ENCODE measurements at places on chromosomes 5 and 9. TPM values are rescaled to one million over a fixed set of nuclear protein-coding genes. Genes with fewer than 3 reads are reported as not detected.
A peak's percentile ranks its signal among the peaks of the same experiment; 100 is the strongest.

DNA sequence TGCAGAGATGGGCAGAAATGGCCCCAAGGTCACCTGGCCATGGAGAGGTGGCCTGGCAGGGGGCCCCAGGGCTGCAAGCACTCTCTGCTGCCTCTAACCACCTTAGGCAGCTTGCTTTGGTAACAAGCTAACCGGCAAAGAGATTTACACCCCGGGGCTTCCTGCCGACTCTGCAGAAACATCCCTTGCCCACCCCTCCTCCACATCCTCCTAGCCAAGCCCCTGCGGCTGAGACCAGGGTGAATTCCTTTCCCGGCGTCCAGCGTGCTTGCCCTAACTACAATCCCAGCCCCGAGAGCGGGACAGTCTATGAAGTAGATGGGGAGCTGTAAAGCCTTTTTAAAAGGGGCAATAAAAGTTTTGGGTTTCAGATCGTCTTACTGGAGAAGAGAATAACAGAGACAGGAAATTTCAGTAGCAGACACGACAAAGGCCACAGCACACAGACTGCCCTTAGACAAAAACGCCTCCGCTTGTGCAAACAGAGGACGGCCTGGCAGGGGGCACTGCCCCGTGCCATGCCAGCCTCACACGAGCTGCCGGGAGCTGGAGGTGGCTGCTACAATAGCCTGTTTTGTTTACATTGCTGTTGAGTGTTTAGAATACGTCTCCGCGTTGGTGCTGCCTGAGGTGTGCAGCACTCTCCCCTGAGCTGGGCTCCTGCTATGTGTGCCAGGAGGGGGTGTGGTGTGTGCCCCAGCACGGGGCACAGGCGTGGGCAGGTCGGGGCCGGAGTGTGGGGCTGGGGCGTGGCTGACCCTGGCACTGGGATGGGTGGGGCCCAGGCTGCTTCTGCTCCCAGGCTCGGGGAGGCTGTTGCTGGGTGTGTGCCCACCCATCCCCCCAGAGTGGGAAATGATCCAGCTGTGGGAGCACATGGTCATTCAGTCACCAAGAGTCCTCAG, 15.3 kb downstream of the MYMK start:
- peak; percentile 83 for DNase-seq

GRCh38 chr9:88578121-88579049, 43.4 kb downstream of the NXNL2 start:
- peak; percentile 92 for DNase-seq

DNA sequence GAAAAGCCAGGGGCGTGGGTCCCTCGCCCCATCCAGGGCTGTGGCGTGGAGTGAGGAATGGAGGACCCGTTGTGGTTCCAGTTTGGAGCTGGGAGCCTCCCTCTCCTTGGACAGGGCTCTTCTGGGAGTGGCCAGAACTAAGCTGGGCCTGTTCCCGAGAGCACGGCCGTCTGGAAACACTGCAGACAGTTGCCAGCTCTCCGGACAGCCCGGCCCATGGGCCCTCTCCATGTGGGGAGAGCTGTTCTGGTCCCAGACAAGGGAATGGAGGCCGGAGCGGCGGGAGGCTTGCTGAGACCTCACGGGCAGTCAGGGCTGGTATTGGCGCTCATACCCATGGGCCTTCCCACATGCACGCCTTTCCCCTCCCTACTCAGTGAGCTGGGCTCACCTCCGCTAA, 45.2 kb upstream of the FCN2 start:
- DNase-seq: no peak

DNA sequence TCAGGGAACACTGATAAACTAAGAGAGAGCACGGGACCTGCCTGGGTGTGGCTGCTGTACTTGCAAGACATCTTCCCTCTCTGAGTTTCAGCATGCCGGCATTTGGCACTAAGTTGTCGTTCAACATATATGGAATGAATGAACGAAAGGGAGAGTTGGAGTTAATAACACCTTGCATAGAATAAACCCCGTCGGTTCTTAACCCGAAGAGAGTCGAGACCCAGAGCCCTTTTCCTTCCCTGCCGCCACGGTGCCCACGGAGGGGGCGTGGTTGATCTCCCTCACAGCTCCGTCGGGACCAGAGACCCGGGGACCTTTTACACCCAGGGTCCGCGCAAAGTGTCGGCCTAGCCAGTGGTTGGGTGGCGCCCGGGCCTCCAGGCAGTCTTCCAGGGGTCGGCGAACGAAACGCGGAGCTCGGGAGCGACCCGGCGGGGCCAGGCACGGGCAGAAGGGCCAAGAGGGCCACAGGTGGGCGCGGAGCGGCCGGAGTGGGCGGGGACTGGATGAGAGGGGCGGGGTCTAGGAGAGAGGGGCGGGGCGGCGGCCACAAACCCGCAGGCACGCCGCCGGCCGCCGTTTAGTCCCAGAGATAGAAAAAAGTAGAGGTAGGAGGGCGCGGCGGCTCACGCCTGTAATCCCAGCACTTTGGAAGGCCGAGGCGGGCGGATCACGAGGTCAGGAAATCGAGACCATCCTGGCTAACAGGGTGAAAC, 735 bp upstream of the RPL26L1 start:
- peak; percentile 71 for DNase-seq

DNA sequence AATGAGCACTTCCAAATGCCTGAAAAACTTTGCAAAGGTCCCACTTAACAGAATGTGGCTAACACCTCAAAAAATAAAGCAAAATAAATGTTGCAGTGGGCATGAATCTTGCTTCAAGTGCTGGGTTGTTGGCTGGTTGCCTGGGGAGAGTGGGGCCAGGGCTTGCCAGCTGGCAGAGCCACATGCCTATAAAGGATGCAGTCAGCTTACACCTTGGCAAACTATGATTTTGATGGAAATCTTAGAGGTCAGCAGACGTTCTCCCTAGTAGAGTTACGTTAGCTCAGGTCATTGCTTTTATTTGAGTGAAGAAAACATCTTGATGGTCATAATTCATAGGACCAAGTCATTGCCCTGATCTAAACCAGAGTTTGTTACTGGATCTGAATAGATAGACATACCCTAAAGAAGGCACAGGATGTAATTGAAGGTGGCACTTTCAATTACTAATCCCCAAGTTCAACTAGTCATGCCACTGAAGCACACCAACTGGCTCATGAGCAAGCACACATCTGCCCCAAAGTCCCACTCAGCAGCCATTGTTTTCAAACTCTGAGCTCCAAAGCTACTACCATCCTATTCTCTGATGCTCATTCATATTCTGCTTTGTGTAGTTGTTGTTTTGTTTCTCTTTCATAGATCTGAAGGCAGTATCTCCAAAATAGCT, 51.2 kb upstream of the ZSWIM6 start:
- peak; percentile 14 for DNase-seq

Gene GGTA1
- 11.0 TPM for total RNA-seq

DNA sequence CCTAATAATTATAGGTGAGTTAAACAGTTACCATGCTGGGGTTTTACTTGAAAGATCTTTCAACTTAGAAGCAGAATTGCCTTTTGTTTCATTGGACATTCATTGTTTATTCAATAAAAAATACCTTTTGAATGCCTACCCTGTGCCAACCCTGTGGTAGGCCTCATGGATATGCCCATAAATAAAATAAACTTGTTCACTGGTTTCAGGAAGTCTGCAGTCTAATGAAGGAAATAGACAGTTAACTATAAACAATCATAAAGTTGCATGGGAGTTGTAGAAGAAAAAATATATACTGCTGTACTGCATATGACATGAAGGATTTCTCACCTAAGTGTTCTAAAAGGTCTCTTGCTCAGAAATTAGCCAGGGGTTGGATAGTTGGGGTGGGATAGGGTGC, 5.3 kb upstream of the GPR21 start:
- no peak for DNase-seq

DNA sequence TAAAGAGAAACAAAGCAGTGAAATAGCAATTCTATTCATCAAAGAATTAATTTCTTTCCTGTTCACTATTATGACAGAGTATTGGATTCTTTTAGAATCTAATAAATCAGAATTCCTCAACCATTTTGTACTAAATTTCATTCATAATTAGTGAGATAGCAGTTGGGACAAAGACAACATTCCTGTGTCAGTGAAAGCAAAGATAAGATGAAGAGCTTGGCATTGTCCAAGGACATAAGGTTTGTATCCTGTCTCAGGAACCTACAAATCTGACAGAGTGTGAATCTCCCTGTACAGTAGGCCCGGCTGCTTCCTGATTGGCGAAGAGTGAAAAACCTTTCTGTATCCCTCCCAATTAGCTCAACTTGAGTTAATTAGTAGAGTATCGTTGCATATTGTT, 349.1 kb downstream of the ISL1 start:
- DNase-seq: no peak

DNA sequence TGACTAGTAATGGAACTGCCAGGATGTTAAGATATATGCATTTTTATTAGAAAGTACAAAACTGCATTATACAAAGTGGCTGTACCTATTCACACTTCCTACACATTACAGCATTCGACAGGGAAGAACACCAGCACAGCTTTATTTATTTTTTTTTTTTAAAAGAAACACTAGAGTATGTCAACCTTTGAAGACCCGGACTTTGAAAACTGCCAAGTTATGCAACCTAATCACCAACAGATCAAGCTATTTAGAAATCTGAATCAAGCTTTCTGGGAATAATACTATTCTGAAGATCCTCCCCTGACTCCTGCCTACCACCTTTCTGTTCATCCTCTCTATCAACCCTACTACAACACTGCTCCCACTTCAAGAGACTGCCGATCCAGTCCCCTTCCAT, 4.5 kb downstream of the GEMIN5 start:
- no peak for DNase-seq

Gene GHR
- 3.7 TPM for total RNA-seq

- DNase-seq: peak; percentile 29
These were observed 66.2 kb downstream of the IZUMO3 start for GRCh38 chr9:24479361-24480059.

Gene IL13
- not detected for total RNA-seq

Gene PCDHA2
- 0.50 TPM for total RNA-seq

GRCh38 chr5:27652505-27652904, 614.1 kb upstream of the CDH9 start:
- DNase-seq: no peak

Gene ZDHHC12
- total RNA-seq: 39.9 TPM

DNA sequence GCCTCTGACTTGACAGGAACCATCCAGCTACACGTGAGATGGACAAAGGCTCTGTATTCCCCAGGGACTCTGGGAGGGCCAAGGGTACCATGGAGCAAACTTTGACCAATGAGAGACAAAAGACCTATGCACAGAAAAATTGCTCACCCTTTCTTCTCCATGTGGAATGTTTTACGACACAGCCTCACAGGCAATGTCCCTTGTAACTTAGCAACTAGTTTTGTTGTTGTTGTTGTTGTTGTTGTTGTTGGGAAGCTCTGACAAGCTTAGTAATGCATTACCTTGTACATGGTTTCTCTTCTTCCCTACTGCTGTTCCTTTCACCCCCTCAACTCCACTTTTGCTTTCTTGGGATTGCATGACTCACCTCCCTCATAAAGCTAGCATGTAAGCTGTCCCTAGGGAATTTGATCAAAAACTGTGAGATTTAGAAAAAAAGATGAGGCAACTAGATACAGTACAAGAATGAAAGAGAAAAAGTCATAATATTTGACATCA, 550.9 kb downstream of the RAB3C start:
- DNase-seq: no peak

GRCh38 chr9:19922476-19923118, 133.8 kb upstream of the SLC24A2 start:
- peak; percentile 84 for DNase-seq

- DNase-seq: no peak
These were observed 107.5 kb downstream of the GADD45G start for GRCh38 chr9:89712283-89712682.

- no peak for DNase-seq
These were observed 293.0 kb downstream of the SPOCK1 start for GRCh38 chr5:137206030-137206715.

- DNase-seq: no peak
These were observed 80.4 kb upstream of the PRSS3 start for GRCh38 chr9:33714989-33715388.

DNA sequence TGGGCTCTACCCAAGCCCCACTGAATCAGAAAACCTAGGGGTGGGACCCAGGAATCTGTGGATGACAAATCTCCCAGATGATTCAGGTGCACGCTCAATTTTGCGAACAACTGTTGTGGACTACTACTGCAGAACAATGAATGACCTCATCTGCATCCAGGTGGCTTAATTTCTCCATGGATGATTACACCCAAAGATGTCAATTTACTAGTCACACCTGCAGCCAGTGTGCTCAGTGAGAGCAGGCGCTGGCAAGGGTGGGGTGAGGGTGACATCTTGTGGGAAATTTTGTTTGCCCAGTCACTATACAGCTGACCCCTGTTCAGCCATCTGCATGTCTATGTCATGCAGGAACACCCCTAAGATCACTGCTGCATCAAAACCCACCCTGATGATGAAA, 118.2 kb downstream of the ENTREP1 start:
- no peak for DNase-seq

DNA sequence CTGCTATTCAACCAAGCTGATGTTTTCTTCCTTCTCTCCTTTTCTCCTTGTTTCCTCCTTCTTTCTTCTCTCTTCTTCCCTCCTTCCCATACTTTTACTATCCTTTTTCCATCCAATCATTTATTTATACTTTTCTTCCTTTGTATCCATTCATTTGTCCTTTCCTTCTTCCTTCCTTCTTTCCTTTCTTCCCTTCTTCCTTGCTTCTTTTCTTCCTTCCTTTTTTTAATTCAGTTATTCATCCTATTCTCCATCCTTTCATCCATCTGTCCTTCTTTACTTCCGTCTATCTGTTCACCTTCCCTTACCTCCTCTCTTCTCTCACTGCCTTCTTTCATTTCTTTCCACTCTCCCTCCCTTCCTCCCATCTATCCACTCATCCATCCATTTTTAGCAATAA, 24.0 kb upstream of the PPARGC1B start:
- no peak for DNase-seq

Data from kidney (tissue), 22 donors.